Stimulated activated CD8-positive, alpha-beta memory T cell treated with anti-CD3 and anti-CD28 coated beads, Interleukin-7, amount 100 ng/mL, for 48 hours (primary cell): ENCODE measurements at places on chromosomes 12 and 14.

DNA sequence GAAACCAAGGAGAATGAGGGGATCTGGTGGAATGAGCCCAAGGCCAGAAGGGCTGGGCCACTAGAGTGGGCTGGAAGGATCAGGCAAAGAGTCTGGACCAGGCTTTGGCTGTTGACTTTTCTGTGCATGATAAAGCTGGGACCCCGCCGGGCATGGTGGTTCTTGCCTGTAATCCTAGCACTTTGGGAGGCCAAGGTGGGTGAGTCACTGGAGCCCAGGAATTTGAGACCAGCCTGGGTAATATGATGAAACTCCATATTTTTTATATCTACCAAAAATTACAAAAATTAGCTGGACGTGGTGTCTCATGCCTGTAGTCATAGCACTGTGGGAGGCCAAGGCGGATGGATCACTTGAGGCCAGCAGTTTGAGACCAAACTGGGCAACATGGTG, 393 bp upstream of the KLHL33 start:
- no peak for DNase-seq

GRCh38 chr12:114676142-114676741, 7.7 kb downstream of the TBX3 start:
- DNase-seq = no peak

DNA sequence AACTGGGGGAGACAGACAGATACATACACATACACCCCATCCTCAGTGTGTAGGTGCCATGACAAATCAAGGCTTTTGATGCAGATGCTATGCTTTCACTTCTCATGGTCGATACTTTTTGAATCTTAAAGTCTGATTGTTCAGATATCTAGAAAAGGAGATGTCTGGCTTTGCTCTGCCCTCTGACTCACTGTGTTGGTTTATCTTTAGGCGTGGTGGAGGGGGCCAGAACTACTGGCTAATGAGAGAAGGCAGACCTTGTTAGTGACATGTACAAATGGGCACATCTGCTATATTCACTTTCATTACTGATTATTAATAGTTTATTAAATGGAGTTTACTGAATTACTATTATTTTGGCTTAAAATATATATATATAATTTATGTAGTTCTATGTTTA, 444.3 kb upstream of the RGS6 start:
- no peak for DNase-seq

GRCh38 chr14:80381807-80382363, 170.6 kb upstream of the DIO2 start:
- DNase-seq = no peak

- DNase-seq = peak; percentile 0
Measured at GRCh38 chr12:111596985-111597830, 1.9 kb downstream of the ATXN2 start.

- no peak for DNase-seq
Measured at GRCh38 chr14:76826122-76826521, at the start of gene LRRC74A. Gene LRRC74A (plus strand): TSS chr14:76826408. CDS start chr14:76826698, 290 bp downstream.

- DNase-seq = no peak
Measured at GRCh38 chr12:15143467-15143866, 77.8 kb downstream of the RERG start.

- no peak for DNase-seq
Measured at GRCh38 chr12:50537538-50537919, 32.7 kb downstream of the DIP2B start.

GRCh38 chr12:24902511-24903328, 46.2 kb downstream of the BCAT1 start:
- DNase-seq = no peak
